ENCODE measurements at places on chromosomes 2 and 18.

GRCh38 chr2:181471783-181472182 lies 14.6 kb downstream of the ITGA4 start:
- DNase-seq: no peak

DNA sequence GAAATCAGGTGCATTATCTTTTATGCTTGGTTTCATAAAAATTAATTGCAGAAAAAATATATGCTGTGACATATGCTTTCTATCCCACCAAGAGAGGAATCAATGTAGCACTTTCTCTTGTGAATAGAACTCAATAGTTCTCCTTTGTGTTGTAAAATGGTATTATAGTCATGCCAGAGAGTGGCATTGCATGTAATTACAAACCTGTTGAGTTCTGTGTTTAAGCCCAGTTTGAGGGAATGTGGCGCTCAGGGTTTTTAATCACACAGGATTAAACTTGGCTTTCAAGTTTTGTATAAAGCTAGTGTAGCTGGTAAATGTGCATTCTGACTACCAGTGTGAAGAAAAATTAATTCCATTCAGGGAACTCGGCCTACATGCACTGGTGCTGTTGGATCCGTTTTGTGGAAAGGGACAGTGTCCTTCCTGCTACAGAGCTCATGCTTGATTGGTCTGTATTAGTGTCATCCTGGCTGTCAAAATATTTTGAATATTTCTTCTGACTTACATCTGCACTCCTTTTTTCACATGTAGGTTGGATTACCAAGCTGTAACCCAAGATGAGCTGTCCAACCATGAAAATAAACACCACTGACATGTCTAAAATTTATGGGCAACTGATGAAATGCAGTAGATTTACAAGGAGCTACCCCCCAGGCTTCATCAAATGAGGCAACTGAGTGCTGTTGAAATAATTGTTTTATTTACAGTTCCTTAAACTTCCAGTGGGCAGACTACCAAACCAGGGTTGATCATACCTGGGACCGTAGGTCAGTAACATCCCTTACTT lies 80.3 kb downstream of the SLC4A3 start:
- DNase-seq: no peak

GRCh38 chr2:29139152-29139551 lies 23.9 kb downstream of the CLIP4 start:
- DNase-seq: no peak

GRCh38 chr2:147980940-147981528 lies 39.5 kb downstream of the ORC4 start:
- no peak for DNase-seq

DNA sequence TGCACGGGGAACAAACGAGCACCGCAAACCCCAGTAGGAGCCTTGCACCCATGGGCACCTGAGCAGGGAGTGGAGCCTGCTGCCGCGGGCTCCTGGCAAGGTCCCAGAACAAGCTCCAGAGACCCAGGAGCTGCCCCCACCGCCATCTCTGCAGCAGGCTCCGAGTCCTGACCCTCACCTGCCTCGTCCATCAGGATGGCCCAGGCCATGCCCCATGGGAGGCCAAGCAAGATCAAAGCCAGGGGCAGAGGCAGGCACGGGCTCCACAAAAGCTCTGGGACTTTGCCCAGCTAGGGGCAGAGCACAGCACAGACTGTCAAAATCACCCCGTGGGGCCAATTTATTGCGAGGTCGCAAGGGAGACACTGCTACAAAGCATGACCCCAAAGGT lies 43.6 kb downstream of the GPC1 start:
- no peak for DNase-seq

GRCh38 chr2:65379721-65380171 lies 52.7 kb downstream of the SPRED2 start:
- DNase-seq: no peak

DNA sequence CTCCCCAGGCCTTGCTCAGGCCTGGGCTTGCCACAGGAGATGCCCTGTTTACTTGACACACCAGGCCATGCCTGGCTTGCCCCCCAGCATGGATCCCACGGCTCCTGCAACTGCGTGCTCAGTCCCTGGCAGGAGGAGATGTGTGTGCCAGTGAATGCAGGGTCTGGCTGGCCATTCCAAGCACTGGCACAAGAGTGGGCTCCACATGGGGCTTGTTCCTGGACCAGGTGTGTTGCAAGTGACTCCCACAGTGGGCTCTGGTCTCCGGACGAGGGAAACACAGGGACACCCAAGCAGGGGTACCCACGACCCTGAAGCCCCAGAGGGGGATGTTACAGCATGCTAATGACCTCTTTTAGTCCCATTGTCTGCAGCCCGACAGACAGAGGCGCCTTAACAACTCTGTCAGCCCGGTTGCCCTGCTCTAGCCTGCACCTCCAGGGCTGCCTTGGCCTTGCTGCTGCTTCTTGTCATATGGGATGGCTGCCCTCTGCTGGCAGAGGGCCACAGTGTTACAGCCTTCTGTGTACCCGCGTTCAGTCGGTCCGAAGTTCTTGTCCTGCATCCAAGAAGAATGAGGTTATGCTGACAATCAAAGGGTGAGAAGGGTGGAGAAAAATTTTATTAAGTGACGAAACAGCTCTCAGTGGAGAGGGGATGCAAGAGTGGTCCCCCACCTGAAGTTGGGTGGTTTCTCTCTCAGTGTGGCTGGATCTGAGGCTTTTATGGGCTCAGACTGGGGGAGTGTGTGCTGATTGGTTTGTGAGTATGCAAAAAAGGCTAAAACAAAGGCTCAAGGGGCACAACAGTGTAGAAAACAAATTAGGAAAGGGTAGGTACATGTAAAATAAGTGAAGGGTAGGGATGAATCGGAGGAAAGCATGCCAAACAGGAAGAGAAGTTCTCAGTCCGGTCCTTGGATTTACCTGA lies 180.4 kb downstream of the MBD5 start:
- DNase-seq: peak; percentile 7

GRCh38 chr2:47008381-47009252 lies 93.0 kb upstream of the MCFD2 start:
- no peak for DNase-seq

DNA sequence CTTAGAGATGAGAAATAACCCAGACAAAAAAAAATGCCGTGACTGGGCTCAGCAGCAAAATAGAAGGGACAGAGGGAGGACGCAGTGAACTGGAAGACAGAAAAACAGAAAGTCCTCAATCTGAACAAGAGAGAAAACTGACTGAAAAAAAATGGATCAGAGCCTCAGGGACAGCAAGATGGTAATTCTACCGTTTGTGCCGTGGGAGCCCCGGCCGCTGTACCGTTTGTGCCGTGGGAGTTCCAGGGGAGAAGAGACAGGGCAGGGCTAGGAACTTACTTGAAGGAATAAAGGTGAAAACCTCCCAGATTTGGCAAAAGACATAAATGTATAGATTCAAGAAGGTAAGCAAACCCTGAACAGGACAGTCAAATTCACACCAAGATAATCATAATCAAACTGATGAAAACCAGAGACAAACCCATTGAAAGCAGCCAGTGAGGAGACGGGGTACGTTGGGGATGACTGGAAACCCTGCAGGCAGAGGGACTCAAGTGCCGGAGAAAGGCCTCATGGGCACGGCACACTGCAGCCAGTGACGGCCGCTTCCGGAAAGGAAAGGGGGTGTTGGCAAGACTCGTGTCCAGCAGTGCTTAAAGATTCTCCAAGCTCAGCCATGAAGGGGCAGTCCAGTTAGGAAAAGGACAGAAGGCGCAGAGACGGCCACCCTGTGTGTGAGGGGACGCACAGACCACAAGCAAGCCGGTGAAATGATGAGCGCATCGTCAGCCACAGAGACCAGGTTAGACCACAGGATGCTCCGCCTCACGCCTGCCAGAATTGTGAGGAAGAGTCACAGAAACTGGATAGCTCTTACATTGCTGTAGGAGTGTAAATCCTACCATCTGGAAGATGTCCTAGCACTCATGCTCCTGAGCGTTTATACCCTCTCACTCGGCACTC lies 40.0 kb upstream of the NFATC1 start:
- no peak for DNase-seq

DNA sequence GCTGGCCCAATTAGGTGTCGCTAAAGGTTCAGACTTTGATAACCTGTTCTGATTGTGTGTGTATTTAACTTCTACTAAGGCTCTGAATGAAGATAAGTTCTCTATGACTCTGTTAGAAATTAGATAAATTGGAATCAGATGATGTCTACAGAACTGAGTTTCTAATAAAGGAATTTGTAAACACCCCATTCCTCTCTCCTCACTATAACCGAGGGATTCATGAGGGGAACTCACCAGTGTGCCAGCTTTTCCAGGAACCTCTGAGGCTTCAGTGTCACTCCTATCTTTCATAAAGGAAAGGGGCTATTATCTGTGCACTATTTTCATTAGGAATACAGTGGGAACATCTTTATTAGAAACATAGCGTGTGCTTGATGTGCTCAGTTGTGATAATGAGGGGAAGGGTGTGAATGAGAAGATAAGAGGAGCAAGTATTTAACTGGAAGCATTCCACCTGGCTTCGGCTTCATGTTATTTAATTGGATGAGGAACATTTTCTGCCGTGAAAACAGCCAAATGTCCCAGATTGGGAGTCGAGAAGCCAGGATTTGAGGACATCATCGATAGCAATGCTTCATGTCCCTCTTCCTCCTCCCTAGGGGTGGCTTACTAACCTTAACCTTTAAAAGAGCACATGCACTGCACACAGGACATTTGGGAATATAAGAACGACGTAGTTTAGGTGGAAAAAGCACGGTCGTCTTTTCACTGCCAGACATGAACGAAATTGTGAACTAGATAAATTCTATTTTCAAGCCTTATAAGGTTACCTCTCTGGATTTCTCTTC lies 84.8 kb upstream of the TCF4 start:
- no peak for DNase-seq

GRCh38 chr2:162125138-162125537 lies 26.9 kb downstream of the GCG start:
- DNase-seq: no peak

- no peak for DNase-seq
Measured at GRCh38 chr2:39920307-39920801, 141.3 kb upstream of the THUMPD2 start.

DNA sequence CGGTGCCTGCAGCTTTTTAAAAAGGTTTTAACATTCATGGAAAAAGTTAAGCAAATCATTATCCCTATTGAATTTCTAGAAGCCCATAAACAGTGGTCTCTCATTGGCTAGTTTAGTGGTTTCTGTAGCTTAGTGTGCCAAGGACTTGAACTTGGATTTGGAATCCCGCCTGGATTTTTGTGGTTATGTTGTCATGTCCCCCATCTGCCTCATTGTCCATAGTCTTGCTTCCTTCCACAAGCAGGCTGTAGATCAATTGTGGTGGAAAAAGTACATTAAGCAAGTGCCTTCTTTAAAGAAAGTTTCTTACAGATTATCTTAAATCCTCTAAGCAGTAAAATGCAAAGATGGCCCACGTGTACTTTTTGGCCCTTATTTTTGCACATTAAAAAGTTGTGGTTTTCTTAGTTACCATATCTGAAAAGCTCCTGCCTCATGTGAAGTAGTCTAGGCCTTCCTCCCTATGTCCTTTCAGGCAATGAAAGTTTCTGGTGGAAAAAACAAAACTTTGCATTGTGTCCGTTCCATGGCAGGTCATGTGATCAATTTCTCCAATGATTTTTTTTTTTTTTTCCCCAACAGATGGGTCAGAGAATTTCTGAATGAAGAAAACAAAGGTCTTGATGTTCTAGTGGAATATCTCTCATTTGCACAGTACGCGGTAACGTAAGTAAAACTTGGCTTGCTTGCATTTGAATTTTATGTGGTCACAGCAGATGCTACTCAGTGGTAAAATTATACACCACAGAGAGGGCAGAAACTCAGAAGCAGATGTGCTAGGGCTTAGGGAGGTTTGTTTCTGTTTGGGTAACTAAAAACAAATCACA lies 158.9 kb downstream of the PRPF40A start:
- DNase-seq: no peak

- DNase-seq: no peak
Measured at GRCh38 chr2:166128156-166128505, 311 bp upstream of the SCN1A start.

GRCh38 chr2:231987124-231987727 lies 25.7 kb downstream of the DIS3L2 start:
- DNase-seq: no peak

GRCh38 chr2:127110985-127111384 lies 4.0 kb upstream of the BIN1 start:
- no peak for DNase-seq

DNA sequence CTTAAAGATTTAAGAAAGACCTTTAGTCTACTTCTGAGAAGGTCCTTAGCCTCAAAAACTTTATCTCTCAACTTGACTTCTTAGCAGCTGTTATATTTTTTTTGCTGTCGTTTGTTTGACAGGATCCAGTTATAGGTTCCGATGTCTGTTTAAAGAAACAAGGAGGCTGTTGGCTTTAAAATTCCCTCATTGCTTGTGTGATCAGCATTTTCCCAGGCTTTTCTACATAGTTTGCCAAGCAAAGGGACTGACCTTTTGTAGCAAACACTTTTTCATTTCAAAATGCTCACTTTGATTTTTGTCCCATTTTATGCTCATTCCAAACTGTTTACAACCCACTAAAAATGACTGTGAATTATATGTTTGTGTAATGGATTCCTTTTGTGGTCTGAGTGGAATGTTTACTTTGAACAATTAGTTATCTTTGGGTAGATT lies 394.9 kb downstream of the ARHGAP15 start:
- no peak for DNase-seq

DNA sequence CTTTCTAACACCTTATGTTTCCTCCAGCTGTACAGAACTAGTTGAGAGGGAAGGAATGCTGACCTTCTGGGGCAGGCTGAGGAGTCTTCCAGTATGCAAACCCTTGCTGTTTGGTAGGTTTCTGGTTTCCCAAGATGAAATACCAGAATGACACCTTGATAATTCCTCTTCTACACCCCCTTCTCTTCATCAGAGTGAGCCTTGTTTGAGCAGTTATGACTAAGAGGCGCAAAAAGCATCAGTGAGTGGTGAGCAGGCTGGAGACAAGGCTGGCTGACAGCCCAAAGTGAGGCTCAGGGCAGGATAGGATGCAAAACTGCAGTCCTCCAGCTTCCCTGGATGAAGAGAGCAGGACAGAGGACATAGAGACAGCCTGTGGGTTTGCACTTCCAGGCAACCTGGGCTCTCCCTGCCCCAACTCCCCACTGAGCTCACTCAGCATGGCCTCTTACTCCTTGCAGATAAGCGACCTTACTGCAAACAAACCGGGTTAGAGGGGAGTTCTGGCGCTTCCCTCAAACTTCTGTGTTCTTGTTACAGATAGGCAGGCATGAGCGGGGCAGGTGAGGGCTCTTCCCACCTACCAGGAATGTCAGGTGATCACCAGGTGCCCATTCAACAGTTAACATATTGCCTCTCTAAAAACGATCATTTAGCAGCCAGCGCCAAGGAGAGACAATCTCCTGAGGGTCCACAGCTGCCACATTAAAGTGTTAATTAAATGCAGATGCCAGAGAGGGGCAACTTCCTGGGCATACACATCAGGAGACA lies 5.4 kb downstream of the MPPE1 start:
- no peak for DNase-seq

Data from central memory CD4-positive, alpha-beta T cell (primary cell).